NCI-H1417 treated with DMSO at 0.1 percent for 48 hours (cell line): ENCODE measurements at places on chromosomes 5 and 9.

DNA sequence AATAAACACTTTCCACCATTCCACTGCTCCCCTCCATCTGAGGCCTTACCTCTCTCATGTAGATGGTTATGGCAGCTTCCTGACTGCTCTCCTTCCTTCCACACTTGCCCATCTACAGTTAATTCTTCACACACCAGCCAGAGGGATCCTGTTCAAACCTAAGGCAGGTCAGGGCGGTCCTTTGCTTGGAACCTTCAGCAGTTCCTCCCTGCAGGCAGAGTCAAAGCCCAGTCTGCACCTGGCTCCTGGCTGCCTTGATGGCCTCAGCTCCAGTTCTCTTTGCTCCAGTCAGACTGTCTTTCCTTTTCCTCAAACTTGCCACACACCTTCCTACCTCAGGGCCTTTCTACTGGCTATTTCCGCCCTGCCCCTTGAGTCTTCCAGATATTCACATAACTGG is 30.2 kb upstream of the NR3C1 start:
- no peak for DNase-seq

DNA sequence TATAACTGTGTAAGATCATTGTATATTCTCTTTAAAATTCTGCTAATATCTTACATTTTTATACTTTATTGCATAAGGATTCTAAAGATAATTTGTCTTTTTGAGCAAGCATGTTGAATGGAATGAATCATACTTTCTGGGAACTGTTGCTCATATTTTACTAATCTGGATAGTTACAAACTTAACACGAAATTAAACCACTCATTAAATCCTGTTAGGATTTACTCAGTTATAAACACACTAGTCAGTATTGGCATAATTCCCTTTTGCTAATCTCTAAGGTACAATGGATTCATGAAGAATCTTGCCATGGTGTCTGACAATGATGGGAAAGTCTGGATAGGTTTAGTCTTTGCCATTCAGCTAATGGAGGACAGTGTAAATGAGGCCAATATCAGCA is 338.1 kb upstream of the SMC2 start:
- no peak for DNase-seq

- no peak for DNase-seq
Observed at GRCh38 chr9:626596-626995, 214.9 kb upstream of the DMRT1 start.

GRCh38 chr9:73237140-73237539 is 85.5 kb downstream of the ANXA1 start:
- no peak for DNase-seq

GRCh38 chr5:1161108-1161832 is 40.1 kb upstream of the SLC6A19 start:
- no peak for DNase-seq
